ENCODE measurements at places on chromosomes 6 and 20.

- no peak for DNase-seq
Observed at GRCh38 chr20:53201588-53201987, 229.4 kb downstream of the TSHZ2 start.

GRCh38 chr20:8228315-8228714, 96.2 kb downstream of the PLCB1 start:
- DNase-seq: no peak

DNA sequence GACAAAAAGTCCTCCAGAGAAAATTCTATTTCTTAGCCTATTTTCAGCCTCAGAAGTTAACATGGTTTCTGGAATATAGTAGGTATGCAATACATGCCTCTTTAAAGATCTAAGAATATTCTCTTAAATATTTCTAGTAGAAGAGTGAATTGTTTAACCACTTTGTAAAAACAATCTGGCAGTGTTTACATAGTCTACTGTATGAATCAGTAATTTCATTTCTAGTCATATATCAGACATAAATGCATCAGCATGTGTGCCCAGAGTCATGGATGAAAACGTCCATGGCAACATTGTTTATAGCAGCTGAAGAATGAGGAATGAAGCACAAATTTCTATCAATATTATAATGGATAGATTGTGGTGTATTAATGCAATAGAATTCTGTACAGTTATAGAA, 124.9 kb downstream of the NKAIN2 start:
- no peak for DNase-seq

- no peak for DNase-seq
Observed at GRCh38 chr20:31543966-31544598, 29.8 kb downstream of the HM13 start.

DNA sequence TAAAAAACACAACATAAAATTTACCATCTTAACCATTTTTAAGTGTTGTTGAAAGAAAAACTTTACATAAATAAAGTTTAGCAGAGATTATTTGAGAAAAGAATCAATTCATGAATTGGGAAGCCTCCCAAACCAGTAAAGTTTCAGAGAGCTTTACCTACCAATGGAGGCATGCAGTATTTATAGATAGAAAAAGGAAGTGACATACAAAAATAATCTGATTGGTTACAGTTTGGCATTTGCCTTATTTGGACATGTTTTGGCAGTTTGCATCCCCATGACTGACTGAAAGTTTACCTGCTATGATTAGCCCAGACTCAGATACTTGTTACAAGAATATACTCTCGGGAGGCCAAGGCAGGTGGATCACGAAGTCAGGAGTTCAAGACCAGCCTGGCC, 3.7 kb upstream of the CMTR1 start:
- DNase-seq: no peak

- DNase-seq: no peak
Observed at GRCh38 chr6:85050149-85050548, 285.8 kb upstream of the TBX18 start.

- DNase-seq: no peak
Observed at GRCh38 chr6:137185290-137185689, 11.8 kb upstream of the IL22RA2 start.

DNA sequence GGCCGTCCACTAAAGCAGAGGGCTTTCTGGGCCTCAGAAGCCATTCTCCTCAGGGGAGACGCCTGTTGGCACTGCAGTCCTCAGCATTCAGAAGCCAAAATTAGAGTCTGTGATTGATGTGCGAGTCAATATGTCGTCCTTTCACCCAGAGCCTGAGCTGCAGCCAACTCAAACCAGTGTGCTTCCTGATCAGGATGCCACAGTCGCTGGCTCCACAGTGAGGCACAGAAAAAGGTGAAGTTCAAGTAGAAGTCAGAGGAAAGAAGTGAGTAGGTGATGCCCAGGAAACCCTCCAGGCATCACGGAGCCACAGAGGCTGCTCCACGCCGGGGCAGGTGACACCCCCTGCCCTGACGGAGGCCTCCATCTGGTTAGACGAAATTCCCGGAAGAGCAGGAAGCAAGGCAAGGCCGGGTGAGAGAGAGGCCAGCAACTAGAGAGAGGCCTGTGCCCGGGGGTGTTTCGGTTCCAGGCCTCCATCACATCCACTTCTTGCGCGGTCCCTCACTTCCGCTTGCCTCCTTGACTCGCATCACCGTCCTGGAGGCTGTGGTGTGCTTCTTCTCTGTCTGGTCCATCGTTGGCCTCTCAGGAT, 177.7 kb upstream of the SNX9 start:
- DNase-seq: no peak

DNA sequence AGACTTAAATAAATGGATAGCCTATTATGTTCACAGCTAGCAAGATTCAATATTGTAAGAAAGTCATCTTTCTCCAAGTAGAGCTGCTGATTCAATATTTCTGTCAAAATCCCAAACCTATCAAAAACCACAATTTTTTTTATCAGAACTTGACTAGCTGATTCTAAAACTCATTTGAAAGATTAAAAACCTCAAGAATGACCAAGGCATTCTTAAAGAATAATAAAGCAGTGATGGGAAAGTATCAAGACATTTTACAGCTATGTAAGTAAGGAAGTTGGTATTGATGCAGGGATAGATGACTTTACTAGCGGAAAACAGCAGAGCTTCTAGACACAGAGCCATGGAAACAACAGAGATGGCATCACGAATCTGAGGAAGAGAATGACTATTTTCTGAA, 64.7 kb downstream of the SAMD3 start:
- DNase-seq: no peak

- no peak for DNase-seq
Observed at GRCh38 chr20:56773749-56774148, 144.6 kb downstream of the TFAP2C start.

GRCh38 chr6:83071707-83072106, 4.2 kb downstream of the DOP1A start:
- no peak for DNase-seq

GRCh38 chr6:2734488-2735166, 16.1 kb downstream of the MYLK4 start:
- DNase-seq: no peak

GRCh38 chr20:44571362-44571988, 10.9 kb upstream of the PKIG start:
- DNase-seq: no peak

DNA sequence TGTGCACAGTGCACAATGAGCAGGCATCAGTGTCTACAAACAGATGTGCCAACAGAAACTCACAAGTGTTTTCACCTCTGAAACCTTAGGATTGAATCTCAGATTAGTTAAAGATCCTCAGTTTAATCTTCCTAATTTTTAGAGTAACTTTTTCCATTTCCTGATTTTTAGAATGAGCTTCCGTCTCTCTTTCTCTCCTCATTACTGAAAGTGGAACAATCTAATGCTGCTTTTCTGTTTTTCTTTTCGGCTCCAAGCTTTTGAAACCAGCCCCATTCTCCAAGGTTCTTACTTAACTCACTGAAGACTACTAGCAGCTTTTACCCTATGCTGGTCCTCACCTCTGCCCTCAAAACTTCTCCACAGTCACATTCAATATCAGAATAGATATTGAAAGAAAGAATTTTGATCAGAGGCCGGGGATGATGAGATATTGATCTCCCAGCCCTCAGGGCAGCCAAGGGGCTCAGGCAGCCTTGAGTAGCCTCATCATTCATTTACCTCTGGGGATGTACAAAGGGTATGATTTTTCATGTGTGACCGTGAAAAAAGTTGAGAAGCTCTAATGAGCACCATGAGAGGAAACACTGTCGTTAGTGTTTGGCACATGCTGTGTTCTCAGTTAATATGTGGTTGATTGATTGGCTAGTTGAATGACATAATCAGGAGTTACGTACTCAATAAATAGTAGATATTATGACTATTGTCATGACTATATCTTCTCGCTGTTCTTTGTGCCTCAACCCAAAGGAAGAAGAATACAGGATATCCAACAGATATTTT, 11.9 kb upstream of the STK38 start:
- DNase-seq: no peak

GRCh38 chr6:142843361-142843760, 101.6 kb downstream of the HIVEP2 start:
- DNase-seq: peak; percentile 68

- peak; percentile 57 for DNase-seq
Observed at GRCh38 chr20:59055302-59055701, 12.7 kb upstream of the PRELID3B start.

DNA sequence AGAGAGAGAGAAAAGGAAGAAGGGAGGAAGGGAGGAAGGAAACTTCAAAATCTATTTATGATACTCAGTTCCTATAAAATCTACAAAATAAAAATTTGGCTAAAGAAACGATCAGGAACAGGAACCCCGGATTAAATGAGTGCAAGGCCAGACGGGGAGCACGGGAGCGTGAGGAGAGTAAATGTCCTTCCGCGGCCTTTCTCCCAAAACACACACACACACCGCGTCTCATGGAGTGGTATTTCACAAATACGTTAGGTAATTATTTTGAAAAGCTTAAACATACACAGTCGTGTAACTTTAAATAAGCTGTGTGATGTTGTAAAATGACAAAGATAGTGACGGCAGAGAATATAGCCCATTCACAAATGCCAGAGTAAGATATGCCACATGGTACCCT, 125.7 kb upstream of the AFDN start:
- DNase-seq: no peak

DNA sequence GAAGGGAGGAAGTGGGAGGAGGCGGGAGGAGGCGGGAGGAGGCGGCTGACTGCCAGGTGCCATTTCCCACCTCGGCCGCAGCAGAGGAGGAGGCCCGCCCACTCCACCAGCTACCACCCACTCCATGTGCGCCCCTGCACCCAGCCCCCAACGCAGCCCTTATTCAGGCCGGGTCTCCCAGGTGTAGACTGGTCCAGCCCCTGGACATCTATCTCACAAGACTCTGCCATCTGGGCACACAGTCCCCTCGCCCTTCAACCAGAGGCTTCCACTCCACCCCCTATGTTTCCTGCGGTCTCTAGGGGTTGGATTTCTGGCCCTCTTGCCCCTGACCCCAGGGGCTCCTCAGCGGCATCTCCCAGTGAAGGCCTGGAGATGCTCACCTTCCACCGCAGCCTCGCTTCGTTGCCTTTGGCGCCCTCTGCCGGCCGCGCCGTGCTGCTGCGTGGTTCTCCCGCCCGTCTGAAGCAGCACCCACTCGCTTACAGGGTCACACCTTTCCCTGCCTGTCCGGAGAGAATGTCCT, 32.6 kb upstream of the FAM83D start:
- peak; percentile 79 for DNase-seq

GRCh38 chr20:48295445-48295903, 510.2 kb upstream of the SULF2 start:
- DNase-seq: no peak

DNA sequence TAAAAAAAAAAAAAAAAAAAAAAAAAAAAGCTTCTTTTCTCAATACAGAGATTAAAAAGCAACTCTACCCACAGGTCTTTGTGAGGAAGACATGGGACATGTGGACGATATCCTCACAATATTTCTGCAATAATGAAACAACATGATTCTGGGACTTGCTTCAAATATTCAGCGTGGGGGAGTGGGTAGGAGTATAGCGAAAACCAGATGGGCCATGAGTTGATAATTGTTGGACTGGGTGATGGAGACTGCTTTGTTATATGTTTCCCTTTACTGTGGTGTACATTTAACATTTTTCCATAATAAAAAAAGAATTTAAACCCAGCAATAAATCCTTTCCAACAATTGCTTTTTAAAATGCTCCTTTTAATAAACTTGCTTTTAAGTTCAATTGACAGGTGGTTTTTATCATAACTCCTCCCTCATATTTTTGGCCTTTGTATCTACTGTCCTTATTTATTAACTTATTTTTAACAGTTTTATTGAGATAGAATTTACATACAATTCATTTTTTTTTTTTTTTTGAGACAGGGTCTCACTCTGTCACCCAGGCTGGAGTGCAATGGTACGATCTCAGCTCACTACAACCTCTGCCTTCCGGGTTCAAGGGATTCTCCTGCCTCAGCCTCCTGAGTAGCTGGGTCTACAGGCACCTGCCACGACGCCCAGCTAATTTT, 40.4 kb upstream of the ARFGEF2 start:
- no peak for DNase-seq

DNA sequence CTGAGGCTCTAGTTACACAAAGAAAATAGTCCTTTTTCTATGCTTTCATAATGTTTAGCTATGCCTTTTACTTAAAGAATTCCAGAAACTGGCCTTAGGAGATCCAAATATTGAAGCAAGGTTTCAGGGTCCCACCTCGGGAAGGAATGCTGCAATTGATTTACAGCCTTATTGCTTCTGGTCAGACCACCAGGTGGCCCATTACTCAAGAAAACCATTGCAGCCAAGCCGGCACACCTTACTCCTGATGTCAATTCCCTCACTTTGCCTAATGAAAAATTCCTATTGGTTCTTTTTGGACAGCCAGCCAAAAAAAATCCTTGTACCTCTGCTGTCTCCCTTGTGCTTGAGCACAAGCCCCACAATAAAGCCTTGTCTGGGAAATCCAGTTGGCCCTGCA, 173.9 kb downstream of the LMBRD1 start:
- no peak for DNase-seq

DNA sequence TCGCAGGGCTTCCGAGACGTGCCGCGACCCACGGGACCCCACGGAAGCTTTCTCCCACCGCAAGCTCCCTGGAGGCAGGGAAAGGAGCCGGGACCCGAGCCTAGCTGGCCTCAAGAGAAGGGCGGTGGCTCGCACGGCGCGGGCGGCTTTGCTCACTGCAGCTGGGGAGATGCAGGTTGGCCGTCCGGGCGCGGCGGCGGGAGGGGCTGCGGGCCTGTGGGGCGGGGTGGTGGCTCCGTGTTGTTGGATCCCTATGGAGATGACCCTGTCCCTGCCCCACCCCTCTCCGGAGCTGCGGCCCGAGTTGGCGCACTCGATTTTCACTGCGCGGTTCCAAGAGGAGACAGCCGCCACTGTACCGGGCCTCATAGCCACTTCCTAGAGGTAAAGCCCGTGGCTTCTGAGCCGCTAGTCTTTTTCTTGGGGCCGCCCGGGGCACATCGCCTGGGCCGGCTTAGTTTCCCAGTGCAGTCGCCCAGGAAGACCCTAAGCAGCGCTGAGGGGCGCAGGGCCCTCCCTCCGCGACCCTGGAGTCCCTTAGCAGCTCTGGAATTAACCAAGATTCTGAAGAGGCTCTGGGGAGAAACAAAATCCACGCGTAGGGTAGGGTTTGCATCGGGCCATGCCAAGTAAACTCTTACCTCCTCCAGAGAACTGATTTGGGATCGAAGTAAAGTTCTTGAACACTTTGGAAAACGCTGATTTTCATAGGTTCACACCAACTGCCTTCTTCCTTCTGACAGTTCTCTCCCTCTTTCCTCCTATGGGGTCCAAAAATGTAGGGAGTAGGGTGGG, at the start of gene ECT2L:
TSS of gene ECT2L (plus strand) at position 279 of the 795 bp plus-strand sequence. CDS start 17,188 bp downstream, outside the sequence.
- no peak for DNase-seq

- no peak for DNase-seq
Observed at GRCh38 chr6:90715093-90715655, 128.3 kb upstream of the MAP3K7 start.

DNA sequence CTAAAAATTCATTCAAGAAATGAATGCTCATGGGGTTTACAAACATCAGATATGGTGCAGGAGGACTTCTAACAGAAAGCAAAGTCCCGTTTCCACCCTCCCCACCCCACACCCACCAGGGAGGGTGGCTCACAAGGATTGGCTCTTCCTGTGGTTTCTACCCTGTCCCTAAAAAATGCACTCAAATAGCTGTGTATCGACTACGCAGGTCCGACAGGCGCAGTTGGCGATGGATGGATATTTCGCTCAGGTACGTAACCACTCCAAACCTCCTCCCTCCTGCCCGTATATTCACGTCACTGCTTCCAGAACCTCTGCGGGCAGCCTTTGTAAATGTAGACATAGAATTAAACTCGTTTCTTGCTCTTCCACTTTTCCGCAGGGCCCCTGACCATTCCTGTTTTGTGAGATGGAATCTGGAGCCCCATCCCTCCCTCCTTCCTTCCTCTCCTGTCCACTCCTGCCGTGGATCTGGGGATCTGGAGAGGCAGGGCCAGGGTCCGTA, 264.3 kb downstream of the BMP7 start:
- DNase-seq: no peak

GRCh38 chr6:96002576-96002910, 13.2 kb upstream of the FUT9 start:
- DNase-seq: no peak
